ENCODE measurements at places on chromosomes 13 and 19.

- DNase-seq, result no peak
These were observed 43.3 kb downstream of the CCNE1 start for GRCh38 chr19:29855087-29855486.

- DNase-seq, result peak; percentile 33
These were observed 977 bp downstream of the IRGQ start for GRCh38 chr19:43594710-43595604.

DNA sequence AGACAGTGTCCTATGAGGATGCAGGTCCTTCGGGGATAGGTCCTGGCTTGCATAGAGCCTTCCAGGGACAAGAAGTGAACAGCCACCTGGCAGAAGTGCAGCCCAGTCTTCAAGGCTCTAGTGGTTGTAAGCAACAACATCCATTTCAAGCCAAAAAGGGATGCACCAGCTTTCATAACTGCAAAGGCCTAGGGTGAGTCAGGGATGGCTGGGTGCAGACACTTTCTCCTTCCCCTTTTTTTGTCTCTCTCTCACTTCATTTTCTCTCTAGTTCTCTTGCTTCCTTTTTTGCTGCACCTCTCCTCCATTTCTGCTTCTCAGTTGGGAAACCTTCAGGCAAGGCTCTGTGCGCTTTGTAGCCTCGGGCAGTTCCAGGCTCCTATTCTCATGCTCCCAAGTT lies 196.2 kb upstream of the ZNF536 start:
- DNase-seq, result no peak

GRCh38 chr19:14363183-14364097 lies 17.8 kb upstream of the ADGRE5 start:
- no peak for DNase-seq

DNA sequence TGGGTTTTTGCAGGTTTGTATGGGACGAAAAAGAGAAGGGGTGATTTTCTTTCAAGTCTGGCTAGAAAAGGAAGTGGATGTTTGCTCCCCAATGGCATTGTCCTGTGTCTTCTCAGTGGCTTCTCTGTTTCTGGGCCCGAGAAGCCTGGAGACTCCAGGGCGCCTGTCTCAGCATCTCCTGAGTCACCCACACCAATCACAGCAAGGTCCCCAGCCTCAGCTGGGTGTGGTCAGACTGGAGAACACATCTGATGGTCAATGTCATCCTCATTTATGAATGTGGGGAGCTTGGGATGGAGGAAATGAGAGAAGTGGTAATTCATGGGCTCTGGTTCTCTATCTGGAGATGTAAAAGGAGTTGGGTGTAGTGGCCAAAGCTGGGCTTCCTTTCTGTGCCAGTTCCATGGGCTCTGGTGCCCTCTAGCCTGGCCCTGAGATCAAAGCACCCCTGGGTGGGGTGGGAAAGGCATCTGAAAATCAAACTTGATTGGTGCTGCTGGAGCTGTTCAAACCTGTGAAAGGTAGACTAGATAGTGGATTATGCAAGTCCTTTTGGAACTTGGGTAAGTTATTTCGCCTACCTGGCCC lies 13.4 kb downstream of the RASL11A start:
- DNase-seq, result no peak
